Skin of body (tissue), 3 donors: ENCODE measurements at places on chromosomes 3 and 15. TPM values are rescaled to one million over a fixed set of nuclear protein-coding genes. Genes with fewer than 3 reads are reported as not detected.

DNA sequence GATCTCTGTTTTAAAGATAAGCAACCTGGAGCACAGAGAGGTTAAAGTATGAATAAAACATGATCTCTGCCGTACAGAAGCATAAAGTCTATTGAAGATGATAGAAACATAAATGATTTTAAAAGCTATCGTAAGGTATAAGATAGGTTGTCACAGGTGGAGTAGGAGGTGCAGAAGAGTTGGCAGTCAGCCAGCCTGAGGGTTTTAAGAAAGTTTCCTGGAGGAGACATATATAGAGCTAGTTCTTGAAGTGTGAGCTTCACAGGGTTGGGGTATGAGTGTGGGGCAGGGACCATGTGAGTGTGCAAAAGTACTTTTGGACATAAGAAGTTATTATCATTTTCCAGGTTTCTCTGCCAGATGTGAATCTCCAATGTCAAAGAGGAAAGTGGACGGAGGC, 3.9 kb upstream of the FGF12 start:
- no peak for DNase-seq

Gene EIF3J
- total RNA-seq = 58.2 TPM

- DNase-seq = no peak
Measured at GRCh38 chr15:69280783-69281182, 17.9 kb upstream of the PAQR5 start.

DNA sequence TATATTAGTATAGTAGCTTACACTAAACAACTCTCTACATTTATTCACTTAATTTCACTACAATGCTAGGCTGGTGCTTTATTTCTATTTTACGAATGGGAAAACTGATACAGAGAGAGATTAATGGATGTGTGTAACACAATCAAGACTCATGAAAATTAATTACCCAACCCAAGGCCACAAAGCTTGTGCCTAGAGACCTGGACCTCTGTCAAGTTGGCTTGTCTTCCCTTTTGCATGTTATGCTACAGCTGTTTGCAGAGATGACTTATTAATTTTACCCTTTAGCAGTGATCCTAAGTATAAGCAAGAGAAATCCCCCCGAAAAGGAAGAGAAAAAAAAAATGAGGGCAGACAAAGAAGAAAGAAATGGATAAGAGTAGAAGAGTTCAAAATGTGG, 162.5 kb downstream of the C3orf38 start:
- no peak for DNase-seq

Gene HTR3E
- total RNA-seq = not detected

- DNase-seq = no peak
Measured at GRCh38 chr3:94064243-94064860, 1.5 kb downstream of the NSUN3 start.

- no peak for DNase-seq
Measured at GRCh38 chr3:129593595-129594339, 12.7 kb downstream of the PLXND1 start.

GRCh38 chr15:68725736-68726135, 95.0 kb downstream of the ANP32A start:
- DNase-seq = peak; percentile 28

GRCh38 chr3:134665243-134665642, 14.4 kb upstream of the KY start:
- no peak for DNase-seq

DNA sequence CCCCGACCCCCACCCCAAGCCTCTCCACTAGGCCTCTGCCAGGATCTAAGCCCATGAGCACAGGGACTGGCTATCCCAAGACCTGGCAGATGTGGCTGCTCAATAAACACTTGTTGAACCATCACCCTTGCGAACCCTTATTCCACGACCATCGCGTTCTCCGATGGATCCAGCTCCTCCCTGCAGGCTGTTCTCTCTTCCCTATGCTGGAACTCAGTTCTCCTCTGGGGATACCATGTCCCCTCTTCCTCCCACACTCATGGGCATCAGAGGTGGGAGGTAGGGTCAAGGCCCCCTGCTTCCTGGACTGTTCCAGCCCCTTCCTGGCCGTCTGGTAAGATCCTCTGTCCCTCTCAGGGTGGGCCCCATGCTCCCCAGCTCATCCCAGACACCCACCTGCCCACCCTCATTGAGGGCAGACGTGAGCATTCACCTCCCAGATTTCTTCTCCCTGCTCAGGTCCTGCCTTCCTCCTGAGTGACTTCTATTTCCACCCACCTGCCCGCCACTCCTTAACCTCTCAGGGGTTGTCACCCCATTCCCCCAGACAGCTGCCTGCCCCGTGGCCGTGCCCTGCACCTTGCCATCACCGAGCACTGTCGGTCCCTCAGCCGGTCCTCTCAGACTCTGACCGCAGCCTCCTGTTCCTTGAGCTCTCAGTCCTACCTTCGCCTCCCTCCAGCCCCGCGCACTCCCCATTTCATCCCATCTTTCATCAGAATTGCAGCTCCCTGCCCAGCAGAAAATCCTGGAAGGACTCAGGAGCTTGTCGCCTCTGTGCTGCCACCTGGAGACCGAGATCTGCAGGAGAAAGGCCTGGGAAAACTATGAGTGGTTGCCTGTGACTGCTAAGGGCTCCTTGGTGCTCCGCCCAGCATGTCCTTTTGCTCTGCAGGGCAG, 42.0 kb downstream of the PML start:
- no peak for DNase-seq

DNA sequence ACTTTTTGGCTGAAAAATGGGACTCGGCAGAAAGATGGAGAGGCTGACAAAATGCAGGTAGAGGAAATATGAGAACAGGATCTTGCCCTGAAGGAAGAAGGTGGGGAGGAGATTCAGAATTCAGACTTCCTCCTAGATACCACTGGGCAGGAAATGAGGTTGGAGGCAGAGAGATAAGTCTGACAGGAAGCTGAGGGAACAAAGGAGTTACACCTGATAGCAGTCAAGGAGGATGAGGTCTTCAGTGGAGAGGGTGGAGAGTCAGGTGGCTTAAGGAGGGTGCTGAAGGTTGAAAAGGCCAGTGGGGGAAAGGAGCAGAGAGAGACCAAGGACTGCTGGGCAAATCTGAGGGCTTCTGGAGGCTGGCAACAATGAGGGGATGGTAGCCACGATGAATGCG, 56.8 kb downstream of the CCR4 start:
- DNase-seq = no peak

DNA sequence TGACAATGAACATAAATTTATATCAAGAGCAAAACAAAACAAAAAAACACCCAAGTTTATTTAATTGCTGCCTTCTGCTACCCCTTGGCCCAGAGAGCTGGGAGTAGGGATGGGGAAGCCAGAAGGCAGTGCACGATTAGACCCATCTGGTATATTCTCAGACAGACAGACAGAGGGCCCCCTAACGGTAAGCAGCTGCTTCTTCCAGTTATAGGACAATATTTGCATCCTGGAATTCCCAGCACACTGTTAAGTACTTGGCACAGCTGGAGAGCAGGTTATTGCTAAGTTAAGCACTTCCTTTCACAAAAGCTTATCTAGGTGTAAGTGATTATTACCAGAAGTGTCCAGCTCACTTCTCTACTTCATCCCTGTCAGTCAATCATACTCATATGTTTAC, 39.3 kb downstream of the C2CD4B start:
- DNase-seq = peak; percentile 34

DNA sequence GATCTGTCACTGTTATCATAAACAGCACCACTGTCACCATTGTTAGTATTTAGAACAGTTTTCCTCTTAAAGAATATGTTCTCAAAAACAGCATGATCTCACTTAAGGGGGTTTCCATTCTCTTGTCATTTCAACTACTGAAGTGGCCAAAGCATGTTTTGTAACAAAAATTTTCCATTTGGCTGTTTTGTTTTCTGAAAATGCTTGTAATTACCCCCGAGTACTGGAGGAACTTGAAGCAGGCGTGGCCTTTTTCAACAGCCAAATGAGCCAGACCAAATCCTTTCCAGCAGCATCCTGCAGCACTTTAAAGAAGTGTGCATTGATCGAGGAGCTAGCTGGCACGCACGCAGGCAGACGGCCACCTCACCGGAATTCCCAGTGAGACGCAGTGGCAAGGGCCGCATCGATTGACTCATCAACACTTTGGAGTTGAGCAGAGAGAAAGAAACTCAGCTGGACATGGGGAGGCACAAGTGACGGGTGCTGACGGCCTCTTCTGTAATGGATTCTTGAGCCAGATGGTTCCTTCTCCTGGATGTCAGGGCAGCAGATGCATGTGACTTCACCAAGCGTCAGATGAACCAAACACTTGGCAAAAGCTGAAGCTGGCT, 234.3 kb upstream of the IGF1R start:
- DNase-seq = no peak

GRCh38 chr15:53434174-53434678, 325.2 kb downstream of the WDR72 start:
- no peak for DNase-seq

DNA sequence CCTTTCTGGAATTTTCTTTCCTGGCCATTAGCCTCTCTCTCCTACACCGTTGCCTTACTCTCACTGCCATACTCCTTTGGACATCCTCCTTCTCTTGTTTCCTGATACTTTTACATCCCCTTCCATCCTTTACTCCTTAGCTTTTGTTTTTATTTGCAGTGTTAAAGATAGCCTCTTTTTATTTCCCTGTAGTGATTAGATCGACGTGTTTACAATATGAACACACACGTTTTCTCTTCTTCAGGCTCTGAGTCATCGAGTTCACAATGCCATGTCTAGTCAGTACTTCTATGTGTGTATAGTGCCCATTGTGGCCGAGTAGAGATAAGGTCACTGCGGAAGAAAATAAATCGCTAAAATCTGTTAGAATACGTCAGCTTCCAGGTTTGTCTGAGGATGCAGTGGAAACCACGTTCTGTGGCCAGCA, 208.5 kb downstream of the LPP start:
- no peak for DNase-seq

DNA sequence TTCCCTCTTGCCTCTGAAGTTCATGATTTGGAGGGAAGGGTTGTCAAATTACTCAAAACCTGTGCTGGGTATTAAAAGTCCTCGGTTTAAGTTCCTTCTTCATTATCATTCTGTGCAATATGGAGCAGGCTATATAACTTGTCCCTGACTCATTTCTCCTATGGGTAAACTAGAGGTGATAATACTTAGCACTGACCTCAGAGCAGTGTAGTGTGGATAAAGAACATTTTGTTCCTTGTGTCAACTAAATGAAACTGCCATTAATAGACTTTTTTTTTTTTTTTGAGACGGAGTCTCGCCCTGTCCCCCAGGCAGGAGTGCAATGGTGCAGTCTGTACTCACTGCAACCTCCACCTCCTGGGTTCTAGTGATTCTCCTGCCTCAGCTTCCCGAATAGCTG, 2.2 kb upstream of the BBX start:
- DNase-seq = no peak

- no peak for DNase-seq
Measured at GRCh38 chr3:197268294-197268693, 30.1 kb downstream of the DLG1 start.

Gene IQCF5
- total RNA-seq = not detected

DNA sequence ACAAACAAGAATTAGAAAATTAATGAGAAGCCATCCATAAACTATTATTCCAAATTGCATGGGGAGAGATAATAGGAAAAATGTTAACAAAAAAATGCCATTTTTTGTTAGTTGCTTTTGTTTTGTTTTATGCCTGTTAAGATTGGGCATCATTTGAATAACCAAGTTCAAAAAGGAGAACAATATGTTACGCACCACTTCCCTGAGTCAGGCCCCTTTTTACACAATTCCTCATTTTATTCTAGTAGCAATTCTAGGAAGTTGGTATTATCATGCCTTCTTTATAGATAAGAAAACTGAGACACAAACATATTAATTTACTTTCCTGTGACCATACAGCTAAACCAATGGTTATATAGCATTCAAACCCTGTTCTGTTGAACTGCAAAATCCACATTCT, 736.9 kb upstream of the CCDC54 start:
- DNase-seq = no peak

DNA sequence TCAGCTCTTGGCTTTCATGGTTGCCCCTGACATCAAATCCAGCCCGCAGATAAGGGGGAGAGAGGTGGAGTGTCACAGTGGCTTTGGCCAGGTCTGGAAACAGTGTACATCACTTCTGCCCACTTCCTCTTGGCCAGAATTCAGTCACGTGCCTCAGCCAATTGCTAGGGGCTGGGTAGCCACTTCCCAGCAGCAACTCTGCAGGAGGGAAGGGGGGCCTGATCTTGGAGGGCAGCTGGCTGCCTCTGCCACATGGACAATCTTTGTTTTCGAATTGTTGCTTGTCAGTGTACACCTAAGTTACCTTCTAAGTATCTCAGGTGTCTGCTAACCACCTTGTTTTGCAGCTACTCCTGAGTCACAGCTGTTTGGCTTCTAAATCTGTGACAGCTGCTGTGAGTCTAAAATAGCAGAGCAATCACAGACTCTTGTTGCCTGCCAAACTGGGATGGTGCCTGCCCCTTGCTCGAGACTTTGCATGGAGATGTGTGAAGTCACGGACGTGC, 41.0 kb upstream of the LIMD1 start:
- peak; percentile 26 for DNase-seq

GRCh38 chr15:60379525-60380274, 18.1 kb downstream of the ANXA2 start:
- peak; percentile 88 for DNase-seq

DNA sequence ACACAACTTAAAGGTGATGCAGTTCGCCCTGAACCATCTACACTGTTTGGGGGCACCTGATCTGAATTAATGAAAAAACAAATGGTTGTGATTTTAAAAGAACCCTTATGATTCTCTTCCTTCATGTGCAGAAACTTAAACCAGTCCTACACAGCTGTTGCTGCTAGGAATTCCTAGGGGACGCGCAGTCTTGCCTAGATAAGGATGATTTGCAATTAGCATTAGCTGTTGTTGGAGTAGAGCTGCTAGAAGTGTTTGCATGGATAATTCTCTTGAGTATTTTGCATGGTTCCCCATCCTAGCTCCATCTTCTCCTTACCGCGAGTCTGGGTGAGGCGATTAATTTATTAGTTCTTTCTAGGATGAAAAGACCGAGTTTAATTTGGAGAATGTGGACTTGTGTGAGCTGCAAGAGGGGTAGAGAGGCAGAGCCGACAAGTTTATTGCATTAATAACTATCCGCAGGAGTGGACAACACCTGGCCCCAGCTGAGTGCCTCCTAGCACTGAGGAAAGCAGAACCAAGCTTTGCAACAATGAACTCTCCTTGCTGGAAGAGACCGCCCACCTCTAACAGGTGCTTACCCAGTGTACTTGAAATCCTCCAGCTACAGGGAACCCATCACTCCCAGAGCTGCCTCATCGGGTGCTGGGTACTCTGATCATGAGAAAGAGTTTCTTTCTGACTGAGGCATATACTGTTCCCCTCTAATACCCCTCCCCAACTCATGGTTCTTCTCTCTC, 75.0 kb upstream of the WNT7A start:
- DNase-seq = no peak

Gene IL12A
- total RNA-seq = 0.30 TPM

DNA sequence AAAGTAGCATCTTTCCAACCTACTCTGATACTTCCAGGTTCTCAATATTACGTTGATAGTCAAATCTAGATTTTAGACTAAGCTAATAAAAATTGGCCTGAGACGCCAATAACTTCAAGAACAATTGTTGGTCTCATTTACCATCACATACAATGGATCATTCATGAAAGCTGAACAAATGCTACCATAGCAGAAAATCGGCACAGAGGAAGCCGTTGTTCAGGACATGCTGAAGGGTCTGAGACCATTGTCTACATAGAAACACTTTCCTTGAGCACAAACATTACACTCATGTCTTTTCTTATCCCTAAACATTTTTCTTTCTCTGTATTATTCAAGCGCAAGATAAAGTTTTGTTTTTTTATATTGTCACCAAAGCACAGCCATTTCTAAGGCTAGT, 37.2 kb upstream of the FHIT start:
- DNase-seq = no peak
